ENCODE measurements at places on chromosomes 3 and 15.

- DNase-seq, result no peak
These were observed 288.9 kb downstream of the SHQ1 start for GRCh38 chr3:72559385-72559784.

- no peak for DNase-seq
These were observed 1.7 kb upstream of the NGLY1 start for GRCh38 chr3:25784971-25785370.

DNA sequence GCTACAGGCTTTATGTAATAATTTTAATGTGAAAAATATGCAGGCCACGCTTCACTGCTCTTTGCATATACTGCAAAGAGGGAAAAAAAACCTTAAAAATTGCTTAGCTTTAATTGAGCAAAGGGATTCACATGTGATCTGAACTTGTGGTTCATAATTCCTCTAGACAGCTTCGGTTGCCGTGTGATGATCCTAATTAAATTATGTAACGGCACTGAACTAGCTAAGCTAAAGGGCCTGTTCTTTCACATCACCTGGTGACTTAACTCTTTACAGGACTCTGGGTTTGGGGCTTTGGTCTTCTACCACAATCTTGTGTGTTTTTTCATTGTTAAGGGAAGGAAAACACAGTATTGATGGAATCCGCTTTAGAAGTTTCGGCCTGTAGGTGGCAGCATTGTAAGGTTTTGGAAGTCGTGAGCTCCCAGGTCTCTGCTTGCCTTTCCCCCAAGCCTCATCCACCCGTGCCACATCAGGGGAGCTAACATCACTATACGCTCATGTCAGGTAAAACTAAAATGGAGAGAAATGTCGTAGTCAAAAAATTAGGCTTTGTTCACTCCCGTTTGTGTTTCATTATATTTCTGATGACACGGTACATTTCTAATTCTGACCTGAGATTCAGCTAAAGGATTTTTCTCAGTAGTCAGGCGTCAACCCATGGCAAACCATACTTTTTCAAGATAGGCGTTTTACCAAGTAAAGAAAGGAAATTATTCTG, 205.6 kb upstream of the DPH6 start:
- DNase-seq, result no peak

DNA sequence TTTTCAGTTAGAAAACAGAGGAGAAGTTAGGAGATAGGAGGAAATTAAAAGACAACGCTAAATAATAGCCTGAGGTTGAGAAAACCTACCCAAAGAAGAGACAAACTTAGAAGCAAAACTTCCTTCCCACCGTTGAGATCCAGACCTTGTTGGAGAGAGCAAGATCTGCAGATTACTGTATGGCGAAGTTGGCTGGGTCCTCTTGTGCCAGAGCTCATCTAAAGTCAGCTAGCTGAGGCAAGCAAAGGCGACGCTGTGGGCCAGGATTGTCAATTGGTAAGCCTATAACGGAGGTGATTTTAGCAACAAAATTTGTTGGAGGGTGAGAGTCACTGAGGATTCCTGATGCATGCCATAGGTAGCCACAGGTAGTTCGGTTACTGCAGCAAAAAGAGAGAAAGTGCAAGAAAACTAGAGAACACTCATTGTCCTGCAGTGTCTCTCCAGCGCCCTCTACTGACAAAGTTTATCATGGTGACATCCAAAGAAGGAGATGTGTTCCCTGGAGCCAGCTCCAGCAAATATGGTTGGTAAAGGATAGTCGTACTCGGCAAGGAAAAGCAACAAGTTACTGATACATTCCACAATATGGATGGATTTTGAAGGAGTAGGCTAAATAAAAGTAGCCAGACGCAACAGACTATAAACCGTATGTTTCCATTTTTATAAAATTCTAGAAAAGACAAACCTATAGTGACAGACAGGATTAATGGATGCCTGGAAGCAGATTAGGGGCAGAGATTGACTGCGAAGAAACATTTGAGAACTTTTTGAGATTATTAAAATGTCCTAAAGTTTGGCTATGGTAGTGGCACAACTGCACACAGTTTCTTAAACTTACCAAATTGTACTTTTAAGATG, 9.8 kb upstream of the OR5K4 start:
- no peak for DNase-seq

- DNase-seq, result no peak
These were observed 5.9 kb downstream of the RPUSD3 start for GRCh38 chr3:9837701-9838582.

DNA sequence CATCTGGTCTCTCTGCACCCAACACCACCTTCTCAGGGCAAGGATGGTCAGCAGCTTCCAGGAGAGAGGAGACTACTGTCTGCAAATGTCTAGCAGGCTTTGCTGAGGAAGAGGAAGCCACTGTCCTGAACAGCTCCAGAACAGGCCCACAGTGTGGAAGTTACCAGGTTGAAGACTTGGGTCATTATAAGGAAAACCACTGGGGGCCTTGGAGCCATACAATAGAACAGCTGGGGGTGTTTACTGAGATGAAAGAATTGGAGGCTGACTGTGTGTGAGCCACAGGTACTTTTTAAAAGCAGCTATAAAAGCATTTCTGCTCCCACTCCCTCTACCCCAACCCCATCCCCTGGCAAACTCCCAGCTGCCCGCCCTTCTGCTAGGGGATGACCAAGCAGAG, 24.2 kb downstream of the SRGAP3 start:
- no peak for DNase-seq

GRCh38 chr15:68797599-68798345, 22.9 kb downstream of the ANP32A start:
- DNase-seq, result no peak

GRCh38 chr15:67458331-67459029, 62.5 kb upstream of the C15orf61 start:
- DNase-seq, result no peak

DNA sequence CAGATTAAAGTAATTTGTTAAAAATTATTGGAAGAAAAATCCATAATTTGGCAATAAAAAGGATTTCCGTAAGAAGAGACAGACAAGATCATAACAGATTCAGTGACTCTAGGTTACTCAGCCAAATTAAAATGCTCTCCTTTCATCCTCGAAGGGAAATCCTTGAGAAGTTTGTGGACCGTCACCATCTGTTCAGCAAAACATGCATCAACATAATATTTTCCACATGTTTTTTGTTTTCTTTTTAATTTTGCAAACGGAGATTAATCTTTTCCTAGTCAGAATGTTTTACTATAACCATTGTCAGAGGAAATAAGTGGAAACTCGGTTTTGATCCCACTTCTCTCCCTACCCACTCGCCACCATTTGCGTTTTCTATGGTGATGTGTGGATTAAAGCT, 128.3 kb downstream of the TMCO5A start:
- no peak for DNase-seq

GRCh38 chr15:85839643-85840042, 44.9 kb upstream of the KLHL25 start:
- no peak for DNase-seq

GRCh38 chr3:139281096-139281495, 62.7 kb upstream of the MRPS22 start:
- no peak for DNase-seq

GRCh38 chr3:72048873-72049272, 263.9 kb upstream of the PROK2 start:
- no peak for DNase-seq

Data from vagina (tissue), 2 donors.